ENCODE measurements at places on chromosomes 5 and 9.

- no peak for DNase-seq
These were observed 352.3 kb downstream of the PTPRD start for GRCh38 chr9:10260501-10260900.

DNA sequence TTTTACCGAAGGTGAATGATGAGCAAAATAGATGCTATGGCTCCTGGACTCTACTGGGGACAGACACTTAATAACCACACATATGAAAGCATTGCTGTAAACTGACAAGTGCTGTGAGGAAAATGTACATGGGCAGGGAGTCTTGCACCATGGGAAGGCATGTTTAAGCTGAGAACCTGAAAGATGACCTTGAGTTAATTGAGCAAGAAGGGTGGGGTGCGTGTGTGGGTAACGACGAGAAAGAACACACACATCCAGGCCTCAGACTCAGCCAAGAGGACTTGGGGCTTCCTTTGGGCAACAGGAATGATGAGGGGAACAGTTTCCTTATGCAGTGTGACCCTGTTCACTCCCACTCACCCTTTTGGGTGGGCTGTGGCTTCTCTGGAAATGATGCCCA, 73.1 kb downstream of the HSPA4 start:
- no peak for DNase-seq

- DNase-seq = no peak
These were observed 143.0 kb downstream of the CAVIN4 start for GRCh38 chr9:100720922-100721321.

DNA sequence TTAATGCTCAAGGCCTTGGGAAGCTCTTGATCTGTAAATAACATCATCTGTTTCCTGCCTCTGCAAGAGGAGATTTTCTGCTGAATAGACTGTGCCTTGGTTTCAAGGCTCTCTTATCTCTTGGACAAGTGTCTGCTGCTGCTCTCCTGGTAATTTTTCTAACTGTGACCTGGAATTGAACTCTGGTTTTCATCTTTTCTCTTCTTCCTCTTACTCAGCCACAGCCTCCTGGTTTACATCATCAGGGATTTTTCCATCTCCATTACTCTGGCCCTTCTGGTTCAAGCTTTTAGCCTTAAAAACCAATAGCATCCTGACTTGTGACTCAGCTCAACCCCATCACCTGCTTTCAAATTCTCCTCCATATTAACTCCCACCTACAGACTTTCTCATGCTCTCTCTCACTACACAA, 49.6 kb upstream of the ITGA1 start:
- no peak for DNase-seq

DNA sequence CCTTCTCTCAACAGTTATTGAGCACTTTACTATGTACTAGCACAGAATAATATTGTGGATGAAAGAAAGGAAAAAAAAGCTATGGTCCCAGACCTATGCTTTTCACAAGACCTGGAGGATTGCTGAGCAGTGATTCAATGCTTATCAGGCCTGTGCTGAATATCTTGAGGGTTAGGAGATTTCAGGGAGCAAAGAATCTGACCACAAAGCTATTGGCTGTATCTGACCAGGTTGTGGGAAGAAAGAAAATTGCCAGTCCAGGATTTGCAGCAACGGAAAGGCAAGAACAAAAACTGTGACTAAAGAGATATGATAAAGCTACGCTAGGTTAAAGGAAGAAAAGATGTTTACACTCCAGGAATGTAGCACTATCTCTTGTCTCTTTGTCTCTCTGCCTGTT, 14.9 kb upstream of the MACIR start:
- DNase-seq = no peak

GRCh38 chr9:83154821-83155220, 91.9 kb upstream of the RASEF start:
- peak; percentile 24 for DNase-seq

GRCh38 chr5:122680623-122681350, 94.1 kb upstream of the SNX2 start:
- DNase-seq = no peak

GRCh38 chr5:14035859-14036503, 91.5 kb upstream of the DNAH5 start:
- DNase-seq = peak; percentile 100

- no peak for DNase-seq
These were observed 22.3 kb downstream of the MINAR2 start for GRCh38 chr5:129770024-129770820.

- DNase-seq = no peak
These were observed 11.5 kb downstream of the GPBP1 start for GRCh38 chr5:57185313-57185712.

- DNase-seq = peak; percentile 85
These were observed 41.5 kb upstream of the ANKH start for GRCh38 chr5:14913096-14913495.

GRCh38 chr9:131677444-131678180, 62.3 kb downstream of the RAPGEF1 start:
- DNase-seq = peak; percentile 90

- DNase-seq = no peak
These were observed 631.5 kb upstream of the ST8SIA4 start for GRCh38 chr5:101534491-101535110.

- DNase-seq = no peak
These were observed 304.2 kb downstream of the ENC1 start for GRCh38 chr5:74336297-74336696.

DNA sequence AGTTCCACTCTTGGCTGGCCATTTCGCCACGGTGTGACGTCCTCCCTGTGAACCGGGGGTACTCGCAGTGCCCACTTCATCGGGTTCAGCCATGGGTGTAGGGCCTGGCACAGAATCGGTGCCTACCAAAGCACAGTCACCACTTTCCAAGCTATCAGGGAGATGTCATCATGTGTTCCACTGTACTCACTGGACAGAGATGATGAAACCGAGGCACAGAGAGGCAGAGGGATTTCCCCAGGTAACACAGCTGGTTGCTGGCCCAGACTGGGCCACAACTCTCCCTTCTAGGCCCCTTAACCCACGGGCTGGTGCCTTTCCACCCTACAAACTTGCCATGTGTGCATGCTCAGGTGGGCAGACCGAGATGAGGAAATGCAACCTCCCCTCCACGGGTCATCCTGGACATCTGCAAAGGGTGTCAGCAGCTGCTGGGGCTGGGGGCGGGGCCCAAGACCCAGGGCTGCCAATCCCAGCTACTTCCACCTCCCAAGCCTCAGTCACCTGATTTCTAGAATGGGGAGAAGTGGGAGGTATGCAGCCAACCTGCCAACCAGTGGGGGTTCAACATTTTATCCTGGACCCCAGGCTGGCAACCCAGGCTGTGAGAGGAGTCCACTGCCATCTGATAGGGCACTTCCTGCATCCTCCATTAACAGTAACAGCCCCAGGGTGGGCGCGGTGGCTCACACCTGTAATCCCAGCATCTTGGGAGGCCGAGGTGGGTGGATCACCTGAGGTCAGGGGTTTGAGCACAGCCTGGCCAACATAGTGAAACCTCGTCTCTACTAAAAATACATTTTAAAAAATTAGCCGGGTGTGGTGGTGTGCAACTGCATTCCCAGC, 893 bp upstream of the SH2D3C start:
- DNase-seq = no peak

DNA sequence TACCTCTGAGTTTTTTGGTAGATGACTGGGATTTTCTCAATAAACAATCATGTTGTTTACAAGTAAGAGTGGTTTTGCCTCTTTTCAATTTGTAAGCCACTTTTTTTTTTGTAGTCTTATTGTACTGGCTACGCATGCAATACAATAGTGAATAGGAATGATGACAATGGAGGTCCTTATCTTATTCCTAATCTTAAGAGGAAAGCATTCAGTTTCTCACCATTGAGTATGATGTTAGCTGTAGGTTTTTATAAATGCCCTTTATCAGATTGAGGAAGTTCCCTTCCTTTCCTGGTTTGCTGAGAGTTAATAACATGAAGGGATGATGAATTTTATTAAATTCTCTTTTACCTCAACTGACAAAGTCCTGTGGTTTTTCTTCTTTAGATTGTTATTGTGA, 155.2 kb downstream of the ADAMTSL1 start:
- no peak for DNase-seq

GRCh38 chr9:133234577-133235322, 25.7 kb upstream of the OBP2B start:
- DNase-seq = no peak

All from fibroblast of skin of back (primary cell).